ENCODE measurements at places on chromosomes 7 and 10. TPM values are rescaled to one million over a fixed set of nuclear protein-coding genes. Genes with fewer than 3 reads are reported as not detected.

Gene ANKRD61
- 0.38 TPM for total RNA-seq

Gene GRB10
- 72.2 TPM for total RNA-seq

Gene CYP3A4
- not detected for total RNA-seq

Gene MACROH2A2
- total RNA-seq = 24.2 TPM

Gene NKX2-3
- not detected for total RNA-seq

Gene SFMBT2
- total RNA-seq = 12.2 TPM

Gene PDGFA
- total RNA-seq = 31.2 TPM

Gene SFTPA1
- not detected for total RNA-seq

Gene TMEM213
- not detected for total RNA-seq

Gene LRRTM3
- total RNA-seq = not detected

Measured in A549 treated with CpdA at 1 μM for 4 hours (cell line).